Smooth muscle cell of trachea (primary cell): ENCODE measurements at places on chromosomes 7 and 10. TPM values are rescaled to one million over a fixed set of nuclear protein-coding genes. Genes with fewer than 3 reads are reported as not detected.

Gene CPN1
- total RNA-seq, result not detected in 2 replicates

Gene AMZ1
- 0.15 and 1.3 TPM in 2 replicates for total RNA-seq

Gene GARIN1A
- total RNA-seq, result 1.5 TPM in 2 replicates

Gene FIGNL1
- 6.6 and 19.2 TPM in 2 replicates for total RNA-seq

Gene SAP25
- total RNA-seq, result not detected in 2 replicates

Gene ATP6V1F
- 85.5 and 156 TPM in 2 replicates for total RNA-seq

Gene CYP2C18
- total RNA-seq, result 0.17 TPM in 1 of 2 replicates, not detected in the other

Gene MSS51
- total RNA-seq, result 1.8 and 2.5 TPM in 2 replicates

Gene C10orf67
- total RNA-seq, result under 0.01 and 0.44 TPM in 2 replicates
